ENCODE measurements at places on chromosomes 13 and 19.

DNA sequence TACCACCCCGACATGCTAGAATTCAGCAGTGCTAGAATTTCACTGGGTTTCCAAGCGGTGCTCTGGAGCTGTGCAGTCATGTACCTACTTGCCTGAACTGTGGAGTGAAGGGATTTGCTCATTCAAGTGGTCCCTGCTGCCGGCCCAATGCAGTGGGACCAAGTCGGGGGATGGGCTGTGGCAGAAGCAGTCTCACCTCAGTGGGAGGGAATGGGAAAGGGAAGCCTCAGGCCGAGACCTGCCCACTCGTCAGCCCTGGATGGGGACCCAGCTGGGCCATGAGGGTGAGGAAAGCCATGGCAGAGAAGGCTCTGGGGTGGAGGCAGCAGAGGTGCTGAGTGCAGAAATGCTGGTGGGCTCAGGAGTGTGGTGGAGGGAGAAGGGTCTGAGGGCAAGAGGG, 14.9 kb downstream of the KLHL26 start:
- DNase-seq, result no peak

DNA sequence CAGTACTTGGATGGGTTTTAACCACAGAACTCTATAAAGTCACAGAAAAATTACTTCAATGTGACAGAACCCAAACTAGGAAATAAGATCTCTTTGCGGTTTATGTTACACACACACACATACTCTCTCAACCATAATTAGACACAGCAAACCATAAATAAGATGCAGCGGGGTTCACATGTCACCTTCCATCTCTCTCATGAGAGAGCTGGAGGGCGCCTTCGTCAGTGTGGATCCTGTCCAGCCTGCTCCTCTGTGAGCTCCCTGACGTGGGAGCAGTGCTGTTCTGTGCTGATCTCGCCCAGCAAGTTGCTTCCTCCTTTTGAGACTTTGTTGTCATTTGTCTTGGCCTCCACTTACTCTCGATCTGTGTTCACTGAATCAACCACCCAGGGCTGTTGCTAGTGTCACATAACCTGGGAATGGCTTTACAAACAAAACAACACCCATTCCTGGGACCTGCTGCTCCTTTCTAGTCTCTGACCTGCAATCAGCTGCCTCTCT, 204.9 kb upstream of the KL start:
- no peak for DNase-seq

GRCh38 chr19:35557539-35558399, 5.7 kb downstream of the ATP4A start:
- DNase-seq, result no peak

DNA sequence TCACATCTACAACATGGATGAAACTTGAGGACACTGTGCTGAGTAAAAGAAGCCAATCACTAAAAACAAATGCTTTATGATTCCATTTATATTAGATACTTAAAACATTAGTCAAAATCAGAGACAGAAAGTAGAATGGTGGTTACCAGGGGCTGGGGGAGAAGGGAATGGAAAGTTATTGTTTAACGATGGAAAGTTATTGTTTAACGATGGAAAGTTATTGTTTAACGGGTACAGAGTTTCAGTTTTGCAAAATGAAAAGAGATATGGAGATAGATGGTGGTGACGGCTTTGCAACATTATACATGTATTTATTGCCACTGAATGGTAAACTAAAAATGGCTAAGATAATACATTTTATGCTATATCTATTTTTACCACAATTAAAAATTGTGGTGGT, 160.6 kb downstream of the TUBA3C start:
- DNase-seq, result no peak

DNA sequence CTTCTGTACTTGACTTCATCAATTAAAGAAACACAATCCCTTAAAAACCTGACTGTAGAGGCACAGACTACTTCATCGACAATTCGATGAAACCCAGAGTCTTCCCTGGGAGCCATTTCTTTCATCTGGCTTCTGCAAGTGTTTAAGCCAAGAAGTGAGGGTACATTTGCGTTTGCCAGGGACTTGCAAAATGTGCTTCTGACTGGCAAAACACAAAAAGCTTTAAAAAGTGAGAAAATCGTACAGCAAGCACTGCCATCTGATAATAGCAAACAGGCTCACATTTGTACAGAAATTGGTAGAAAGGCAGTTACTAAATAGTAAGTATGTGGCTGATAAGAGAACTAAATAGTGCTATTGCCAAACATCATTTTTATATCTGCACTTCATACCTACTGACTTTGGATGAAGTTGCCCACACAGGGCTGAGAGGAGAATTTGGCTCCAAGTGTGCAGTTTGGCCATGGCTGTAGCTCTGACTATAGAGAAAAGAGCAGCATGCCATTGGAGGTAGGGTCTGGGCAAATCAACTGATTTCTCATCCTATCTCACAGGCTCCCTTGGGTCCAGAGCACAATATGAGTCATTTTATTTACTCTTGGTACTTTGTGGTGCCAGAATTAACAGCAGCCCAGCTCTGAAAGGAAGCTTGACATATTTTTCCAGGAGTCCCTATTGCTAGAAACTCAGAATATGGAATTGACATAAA, 358.1 kb downstream of the OXGR1 start:
- DNase-seq, result no peak

DNA sequence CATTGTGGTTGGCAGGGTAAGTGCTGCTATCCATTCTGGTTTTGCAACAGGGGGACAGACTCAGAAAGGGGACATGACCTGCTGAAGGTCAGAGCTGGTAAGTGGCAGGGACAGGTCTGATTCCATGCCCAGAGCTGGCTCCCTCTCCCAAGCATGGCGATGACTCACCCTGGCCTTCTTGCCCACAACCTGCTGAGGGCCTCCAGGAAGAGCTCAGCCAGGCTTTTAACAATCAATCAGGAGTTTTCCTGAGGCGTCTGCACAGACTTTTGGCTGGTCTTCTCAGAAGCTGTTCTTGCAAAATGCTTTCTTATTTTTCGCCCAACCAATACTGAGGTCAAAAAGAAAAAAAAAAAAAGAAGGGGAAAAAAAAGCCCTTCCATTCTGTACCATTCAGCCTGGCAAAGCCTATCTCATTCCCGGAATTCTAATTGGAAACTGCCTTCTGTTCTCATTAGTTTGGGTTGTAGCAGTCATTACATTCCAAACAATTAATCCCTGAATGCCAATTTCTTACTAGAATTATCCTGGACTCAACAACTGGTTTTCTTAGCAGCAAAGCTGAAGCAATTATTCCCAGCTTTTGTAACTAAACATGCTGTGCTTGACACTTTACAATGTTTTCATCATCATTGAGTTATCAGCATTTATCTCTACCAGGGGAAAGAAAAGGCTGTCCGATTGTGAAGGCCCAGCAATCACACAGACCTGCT, 17.7 kb downstream of the SIAH3 start:
- no peak for DNase-seq

DNA sequence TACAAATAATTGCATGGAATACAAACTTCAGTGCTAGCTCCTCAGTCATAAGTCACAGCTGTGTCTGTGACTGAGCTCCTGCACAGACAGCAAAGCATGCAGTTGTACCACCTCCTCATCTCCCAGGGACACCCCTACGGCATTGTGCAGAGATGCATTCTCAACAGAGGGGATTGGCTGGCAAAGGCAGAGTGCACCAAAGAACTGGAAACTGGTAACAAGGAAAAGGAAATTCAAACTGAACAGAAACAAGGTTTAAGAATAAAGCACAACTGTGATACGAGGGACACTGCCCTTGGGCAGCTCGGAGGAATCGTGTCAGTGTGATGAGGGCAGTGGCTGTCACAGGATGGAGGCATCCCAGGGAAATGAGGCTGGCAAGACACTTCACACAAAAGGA, 126.1 kb upstream of the SOX1 start:
- DNase-seq, result no peak

DNA sequence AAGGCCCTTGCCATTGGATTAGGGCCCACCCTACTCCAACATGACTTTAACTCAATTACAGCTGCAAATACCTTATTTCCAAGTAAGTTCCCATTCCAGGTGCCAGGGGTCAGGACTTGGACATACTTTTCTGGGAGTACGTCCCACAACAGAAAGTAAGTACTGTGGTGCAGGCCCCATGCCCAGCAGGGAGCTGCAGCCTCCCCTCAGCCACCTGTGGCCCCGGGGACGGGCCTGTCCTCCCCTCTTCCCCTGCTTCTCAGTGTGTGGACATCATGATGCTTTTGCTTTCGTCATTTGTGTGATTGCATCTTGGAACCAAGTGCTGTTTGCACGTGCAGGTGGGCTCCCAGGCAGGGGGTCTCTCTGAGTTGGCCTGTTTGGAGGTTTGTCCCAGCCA, 31.9 kb downstream of the CRTC1 start:
- DNase-seq, result no peak

GRCh38 chr19:19662344-19662743, 1.1 kb downstream of the ATP13A1 start:
- no peak for DNase-seq

- DNase-seq, result peak; percentile 64
These were observed 36.3 kb downstream of the TRPM4 start for GRCh38 chr19:49193822-49194394.

GRCh38 chr19:10295305-10295846, 5.6 kb downstream of the ICAM5 start:
- DNase-seq, result no peak

DNA sequence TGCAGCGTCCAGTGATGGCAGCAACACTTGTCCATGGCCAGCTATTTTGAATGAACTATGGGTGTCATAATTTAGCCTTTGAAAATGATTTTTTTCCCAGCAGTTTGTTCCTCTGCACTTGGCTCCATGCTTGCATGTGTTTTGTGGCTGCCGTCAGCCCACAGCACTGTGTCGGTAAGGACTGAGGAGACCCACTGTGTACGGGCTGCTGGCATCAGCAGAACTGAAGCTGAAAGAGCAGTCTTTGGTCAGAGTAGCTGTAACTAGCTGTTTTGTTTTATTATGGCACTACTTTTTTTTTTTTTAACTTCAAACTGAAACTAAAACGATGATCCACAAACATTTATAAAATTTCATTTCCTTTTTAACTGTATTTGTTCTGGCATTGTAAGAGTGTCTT, 50.3 kb upstream of the TEX29 start:
- DNase-seq, result no peak

DNA sequence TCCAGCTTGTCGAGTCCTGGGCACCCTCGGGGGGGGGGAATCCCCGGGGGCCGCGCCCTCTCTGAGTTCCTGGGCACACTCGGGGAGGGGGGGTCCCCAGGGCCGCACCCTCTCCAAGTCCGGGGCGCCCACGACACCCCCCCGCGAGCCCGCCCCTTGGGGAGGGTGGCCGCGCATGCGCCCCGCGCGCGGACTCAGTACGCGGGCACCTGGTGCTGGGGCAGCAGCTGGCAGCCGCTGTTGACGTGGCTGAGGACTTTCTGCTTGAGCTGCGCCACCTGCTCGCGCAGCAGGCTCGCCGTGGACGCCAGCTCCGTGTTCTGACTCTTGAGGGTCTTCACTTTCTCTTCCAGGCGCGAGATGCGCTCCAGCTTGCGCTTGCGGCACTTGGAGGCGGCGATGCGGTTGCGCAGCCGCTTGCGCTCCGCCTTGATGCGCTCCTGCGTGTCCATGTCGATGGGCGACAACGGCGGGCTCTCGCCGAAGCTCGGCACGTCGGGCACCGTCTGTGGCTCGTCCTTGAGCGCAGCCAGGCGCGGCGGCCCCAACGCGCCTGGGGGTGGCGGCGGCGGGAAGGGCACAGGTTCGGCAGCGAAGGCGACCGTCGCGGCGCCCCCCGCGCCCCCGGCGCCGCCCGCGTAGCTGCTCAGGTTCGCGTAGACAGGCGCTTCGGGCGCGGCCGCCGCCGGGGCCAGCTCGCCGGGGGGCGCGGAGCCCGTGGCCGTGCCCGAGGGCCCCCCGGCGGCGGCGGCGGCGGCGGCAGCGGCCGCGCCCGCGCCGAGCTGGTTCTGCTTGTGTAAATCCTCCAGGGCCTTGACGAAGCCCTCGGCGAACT, 958 bp downstream of the JUND start:
- peak; percentile 69 for DNase-seq

DNA sequence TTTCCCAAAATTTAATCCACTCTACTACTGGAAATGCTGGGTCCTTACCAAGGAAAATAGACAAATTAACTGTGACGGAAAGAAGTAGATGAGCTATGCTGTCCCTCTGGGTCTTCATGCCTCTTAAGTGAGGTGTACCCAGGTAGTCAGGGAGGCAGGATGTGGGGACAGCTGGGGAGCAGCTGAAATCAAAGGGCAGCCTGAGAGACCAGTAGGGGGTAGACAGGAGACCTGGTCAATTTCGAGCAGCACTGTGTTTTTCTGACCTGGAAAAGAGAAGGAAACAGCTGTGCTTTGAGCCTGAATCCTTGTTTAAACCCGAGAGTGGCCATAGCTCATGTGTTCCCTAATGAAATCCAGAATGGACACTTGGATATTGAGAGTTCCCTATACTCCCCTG, 587.3 kb downstream of the EFNB2 start:
- DNase-seq, result no peak

GRCh38 chr13:32314271-32315237, 609 bp downstream of the ZAR1L start:
- peak; percentile 17 for DNase-seq

DNA sequence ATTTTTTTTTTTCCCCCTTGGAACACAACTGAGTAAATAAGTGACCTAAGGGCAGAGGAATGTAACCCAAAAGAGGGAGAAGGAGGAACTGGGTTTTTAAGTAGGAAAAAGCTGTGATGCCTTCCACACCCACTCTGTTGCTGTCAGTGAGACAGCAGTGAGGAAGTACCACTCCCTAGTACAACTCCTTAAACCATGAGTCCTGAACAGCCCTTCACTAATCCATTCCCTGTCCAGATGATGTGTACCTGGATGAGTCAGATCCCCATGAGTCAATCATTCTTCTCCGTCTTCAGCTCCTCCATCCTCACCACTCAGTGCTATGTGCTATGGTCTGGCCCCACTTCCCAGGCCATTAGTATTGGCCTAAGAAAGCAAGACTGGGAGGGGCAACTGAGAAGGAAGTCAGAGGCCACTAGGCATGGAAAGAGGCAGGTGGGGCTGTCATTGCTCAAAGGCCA, 12.9 kb upstream of the CXCL17 start:
- DNase-seq, result no peak

DNA sequence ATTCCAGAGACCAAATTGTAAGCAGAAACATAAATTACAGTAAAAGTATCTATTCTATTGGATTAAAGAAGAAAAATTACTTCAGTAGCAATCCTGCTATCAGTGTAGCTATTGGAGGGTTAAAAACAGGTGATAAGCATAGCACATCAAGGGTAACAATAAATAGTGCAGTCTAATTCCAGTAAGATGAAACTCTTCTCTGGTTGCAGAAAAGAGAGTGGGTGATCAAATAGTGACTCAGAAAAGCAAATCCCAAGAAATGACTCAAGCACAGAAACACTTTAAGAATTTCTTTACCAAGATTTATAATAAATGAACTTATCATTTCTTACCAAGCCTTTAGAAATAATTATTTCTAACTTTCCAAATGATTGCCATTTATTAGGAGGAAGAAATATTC, 135.7 kb downstream of the LMO7 start:
- DNase-seq, result no peak

GRCh38 chr13:98584668-98585397, 7.9 kb upstream of the STK24 start:
- DNase-seq, result no peak

GRCh38 chr19:32154418-32154817, 191.0 kb upstream of the ZNF507 start:
- no peak for DNase-seq

- no peak for DNase-seq
These were observed 43.3 kb downstream of the SPATA13 start for GRCh38 chr13:24203811-24204210.

Measured in DMS79 (cell line).